Naive thymus-derived CD8-positive, alpha-beta T cell (primary cell): ENCODE measurements at places on chromosomes 6 and 20. TPM values are rescaled to one million over a fixed set of nuclear protein-coding genes. Genes with fewer than 3 reads are reported as not detected.

The SLC22A23 gene
- total RNA-seq, result 5.0 TPM

The PNLDC1 gene
- 0.75 TPM for total RNA-seq

DNA sequence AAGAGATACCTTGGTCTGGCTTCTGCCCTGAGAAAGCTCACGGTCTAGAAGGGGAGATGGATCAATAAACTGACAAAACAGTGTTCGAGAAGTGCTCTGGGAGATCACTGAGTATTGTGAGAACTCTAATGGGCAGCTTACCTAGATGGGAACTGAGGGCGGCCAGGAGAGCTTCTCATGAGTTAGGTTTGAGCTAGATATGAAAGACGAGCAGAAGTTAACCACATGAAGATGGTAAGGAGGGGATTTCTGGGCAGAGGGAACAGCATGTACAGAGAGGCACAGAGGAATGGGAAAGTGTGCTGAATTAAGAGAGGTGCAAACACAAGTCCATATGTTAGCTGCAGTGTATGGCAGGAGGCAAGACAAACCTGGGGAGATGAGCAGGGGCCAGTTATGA, 11.9 kb downstream of the ZFAND3 start:
- H3K36me3 ChIP-seq, result peaks cover 5% of the 10 kb centered on the region
- peak overlapping the region; percentile 1 for H3K4me3 ChIP-seq
- H3K4me1 ChIP-seq, result peaks cover 78% of the 10 kb centered on the region
- H3K27ac ChIP-seq, result peak overlapping the region; percentile 21

DNA sequence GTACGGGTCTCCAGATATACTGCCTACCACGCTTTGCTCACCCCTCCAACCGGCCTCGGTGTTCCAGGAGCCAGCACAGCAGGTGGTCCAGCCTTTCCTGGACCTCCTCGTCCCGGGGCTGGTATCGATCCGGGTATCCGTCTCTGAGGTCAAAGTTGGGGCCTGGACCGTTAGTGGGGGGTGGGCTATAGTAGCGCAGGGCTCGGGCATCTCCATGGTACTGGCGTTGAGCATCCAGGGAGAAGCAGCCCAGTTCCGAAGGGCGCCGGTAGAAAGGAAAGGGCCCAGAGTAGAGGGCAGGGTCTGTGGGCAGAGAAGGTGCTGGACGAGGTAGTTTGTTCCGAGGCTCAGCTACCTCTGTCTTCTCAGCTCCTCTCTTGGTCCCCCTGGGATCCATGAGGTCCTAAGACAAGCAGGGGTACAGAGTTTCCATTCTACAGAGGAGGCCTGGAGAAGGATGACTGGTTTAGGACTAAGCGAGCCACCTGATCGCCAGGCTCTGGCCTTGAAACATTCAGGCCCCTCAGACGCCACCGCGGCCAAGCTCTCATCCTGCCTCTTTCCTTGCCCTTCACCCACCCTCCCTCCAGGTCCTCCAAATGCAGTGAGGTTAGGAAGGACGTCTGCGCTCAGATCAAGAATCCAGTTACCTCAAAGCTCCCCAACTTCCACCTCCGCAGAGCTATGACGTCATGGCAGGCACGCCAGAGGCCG, 502 bp downstream of the DXO start:
- H3K36me3 ChIP-seq, result peaks cover 35% of the 10 kb centered on the region
- peak overlapping the region; percentile 98 for H3K27ac ChIP-seq
- H3K4me3 ChIP-seq, result peak overlapping the region; percentile 94
- H3K27me3 ChIP-seq, result no peaks in the 10 kb centered on the region
- DNase-seq, result no peak

- no peak overlapping the region for H3K4me3 ChIP-seq
- peaks cover 4% of the 10 kb centered on the region for H3K27me3 ChIP-seq
- no peak for DNase-seq
- H3K36me3 ChIP-seq, result no peaks in the 10 kb centered on the region
- no peak overlapping the region for H3K27ac ChIP-seq
Observed at GRCh38 chr6:149896491-149896890, 1.4 kb downstream of the RAET1E start.

GRCh38 chr20:16005021-16005914, 568.0 kb downstream of the KIF16B start:
- H3K27ac ChIP-seq, result no peak overlapping the region
- no peak overlapping the region for H3K4me3 ChIP-seq
- DNase-seq, result no peak
- peaks cover 3% of the 10 kb centered on the region for H3K27me3 ChIP-seq

- H3K4me3 ChIP-seq, result no peak overlapping the region
- no peak for DNase-seq
- peaks cover 6% of the 10 kb centered on the region for H3K36me3 ChIP-seq
- peaks cover 23% of the 10 kb centered on the region for H3K4me1 ChIP-seq
Observed at GRCh38 chr6:158718461-158719046, 68.7 kb downstream of the SYTL3 start.

DNA sequence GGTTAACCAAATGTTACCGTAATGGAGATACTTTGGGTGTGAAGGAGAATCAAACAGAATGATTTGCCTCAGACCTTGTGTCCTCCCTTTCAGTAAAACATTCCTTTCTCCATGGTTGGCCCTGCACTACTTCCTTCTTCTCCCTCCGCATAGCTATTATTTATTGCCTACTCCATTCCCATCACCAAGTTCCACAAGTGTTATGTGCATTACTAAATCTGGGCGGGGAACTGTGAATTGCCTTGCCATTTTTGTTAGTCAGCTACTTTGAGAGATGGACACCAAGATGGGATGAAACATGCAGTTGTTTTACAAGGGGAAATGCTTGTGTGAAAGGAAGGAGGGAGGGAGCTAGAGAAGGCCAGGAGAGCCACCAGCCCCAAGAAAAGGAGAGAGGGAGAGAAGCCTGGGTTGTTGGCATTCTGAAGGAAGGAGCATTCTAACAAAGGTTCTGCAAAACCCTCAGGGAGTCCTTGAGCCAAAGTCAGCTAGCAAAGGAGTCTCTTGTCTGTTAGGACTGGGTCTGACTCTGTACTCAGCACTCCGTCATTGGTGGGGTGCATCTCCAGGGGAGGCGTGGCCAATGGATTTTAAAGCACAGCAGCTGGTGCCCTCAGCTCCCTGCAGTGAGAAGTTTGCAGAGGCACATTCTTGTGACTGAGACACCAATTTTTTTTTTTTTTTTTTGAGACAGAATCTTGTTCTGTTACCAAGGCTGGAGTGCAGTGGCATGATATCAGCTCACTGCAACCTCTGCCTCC, 83.6 kb upstream of the CHD6 start:
- no peaks in the 10 kb centered on the region for H3K36me3 ChIP-seq
- H3K4me1 ChIP-seq, result peaks cover 6% of the 10 kb centered on the region
- H3K27ac ChIP-seq, result no peak overlapping the region
- peaks cover 4% of the 10 kb centered on the region for H3K27me3 ChIP-seq

DNA sequence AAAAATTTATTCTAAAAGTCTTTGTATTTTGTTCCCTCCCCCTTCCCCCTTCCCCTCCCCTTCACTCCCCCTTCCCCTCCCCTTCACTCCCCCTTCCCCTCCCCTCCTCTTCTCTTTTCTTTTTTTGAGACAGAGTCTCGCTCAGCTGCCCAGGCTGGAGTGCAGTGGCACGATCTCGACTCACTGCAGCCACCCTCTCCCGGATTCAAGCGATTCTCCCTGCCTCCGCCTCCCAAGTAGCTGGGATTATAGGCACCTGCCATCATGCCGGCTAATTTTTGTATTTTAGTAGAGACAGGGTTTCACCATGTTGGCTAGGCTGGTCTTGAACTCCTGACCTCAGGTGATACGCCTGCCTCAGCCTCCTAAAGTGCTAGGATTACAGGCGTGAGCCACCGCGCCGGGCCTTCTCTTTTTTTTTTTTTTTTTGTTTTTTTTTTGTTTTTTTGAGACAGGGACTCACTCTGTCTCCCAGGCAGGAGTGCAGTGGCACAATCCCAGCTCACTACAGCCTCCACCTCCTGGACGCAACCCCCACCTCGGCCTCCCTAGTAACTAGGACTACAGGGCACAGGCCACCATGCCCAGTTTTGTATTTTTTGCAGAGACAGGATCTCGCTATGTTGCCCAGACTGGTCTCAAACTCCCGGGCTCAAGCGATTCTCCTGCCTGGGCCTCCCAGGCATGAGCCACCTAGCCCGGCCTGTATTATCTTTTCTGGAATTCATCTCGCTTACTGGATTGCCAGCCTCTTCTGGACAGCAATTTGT, 1.1 kb upstream of the AFG1L start:
- no peaks in the 10 kb centered on the region for H3K27me3 ChIP-seq
- no peak for DNase-seq
- peaks cover 19% of the 10 kb centered on the region for H3K4me1 ChIP-seq
- H3K36me3 ChIP-seq, result peaks cover 6% of the 10 kb centered on the region
- peak overlapping the region; percentile 99 for H3K27ac ChIP-seq
- H3K4me3 ChIP-seq, result peak overlapping the region; percentile 99

GRCh38 chr6:166989427-166990032, 9.7 kb upstream of the CEP43 start:
- no peak overlapping the region for H3K4me3 ChIP-seq
- peaks cover 6% of the 10 kb centered on the region for H3K4me1 ChIP-seq
- H3K27me3 ChIP-seq, result no peaks in the 10 kb centered on the region
- no peak for DNase-seq
